Omental fat pad (tissue), 4 donors: ENCODE measurements at places on chromosomes 1 and 21.

GRCh38 chr1:160748878-160749269, 9.8 kb downstream of the SLAMF7 start:
- DNase-seq = no peak

DNA sequence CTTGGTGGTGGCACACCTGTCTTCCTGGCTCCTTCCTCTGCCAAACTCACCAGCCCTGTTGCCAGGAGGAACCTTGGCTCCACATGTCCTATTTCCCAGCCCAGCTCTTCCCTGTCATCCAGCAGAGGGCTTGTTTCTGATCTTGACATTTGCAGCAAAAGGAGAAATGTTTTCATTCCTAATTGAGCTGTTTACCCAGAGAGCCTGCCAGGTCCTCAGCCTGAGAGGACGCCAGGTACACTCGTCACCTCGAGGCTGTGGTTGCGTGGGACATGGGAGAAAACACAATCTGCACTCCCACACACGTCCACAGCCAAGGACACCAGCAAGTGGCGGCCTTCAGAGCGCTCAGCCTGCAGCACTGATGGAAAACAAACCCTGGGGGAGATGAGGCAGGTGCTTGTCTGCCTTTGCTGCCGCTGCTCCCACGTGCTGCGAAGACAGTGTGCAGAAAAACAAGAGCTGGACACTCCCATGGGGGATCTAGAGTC, 132.8 kb upstream of the CD34 start:
- DNase-seq = no peak

DNA sequence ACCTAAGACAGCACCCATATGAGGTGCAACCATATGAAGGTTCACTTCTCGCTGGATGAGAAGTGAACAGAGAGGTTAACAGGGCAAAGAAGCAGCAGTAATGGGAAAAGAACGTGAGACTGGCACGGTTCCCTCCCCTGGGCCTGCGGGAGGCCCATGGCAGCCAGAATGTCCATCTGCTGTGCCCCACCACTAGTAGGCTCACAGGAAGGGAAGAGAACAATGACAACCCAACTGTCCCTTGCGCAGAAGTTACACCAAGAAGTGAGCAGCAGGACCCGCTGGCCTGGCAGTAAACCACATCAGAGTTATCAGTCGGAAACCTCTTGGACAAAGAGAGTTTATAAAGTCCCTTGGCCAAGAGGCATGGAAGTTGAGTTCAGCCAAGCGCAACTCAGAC, 11.3 kb downstream of the HIVEP3 start:
- no peak for DNase-seq

- no peak for DNase-seq
These were observed 636.9 kb downstream of the KIF26B start for GRCh38 chr1:245791410-245792312.

- DNase-seq = no peak
These were observed 4.5 kb upstream of the IL10RB start for GRCh38 chr21:33261635-33262034.

- DNase-seq = no peak
These were observed 1134.3 kb downstream of the NCAM2 start for GRCh38 chr21:22132358-22133071.
